OCI-M1 (cell line): ENCODE measurements at places on chromosomes 12 and 14.

DNA sequence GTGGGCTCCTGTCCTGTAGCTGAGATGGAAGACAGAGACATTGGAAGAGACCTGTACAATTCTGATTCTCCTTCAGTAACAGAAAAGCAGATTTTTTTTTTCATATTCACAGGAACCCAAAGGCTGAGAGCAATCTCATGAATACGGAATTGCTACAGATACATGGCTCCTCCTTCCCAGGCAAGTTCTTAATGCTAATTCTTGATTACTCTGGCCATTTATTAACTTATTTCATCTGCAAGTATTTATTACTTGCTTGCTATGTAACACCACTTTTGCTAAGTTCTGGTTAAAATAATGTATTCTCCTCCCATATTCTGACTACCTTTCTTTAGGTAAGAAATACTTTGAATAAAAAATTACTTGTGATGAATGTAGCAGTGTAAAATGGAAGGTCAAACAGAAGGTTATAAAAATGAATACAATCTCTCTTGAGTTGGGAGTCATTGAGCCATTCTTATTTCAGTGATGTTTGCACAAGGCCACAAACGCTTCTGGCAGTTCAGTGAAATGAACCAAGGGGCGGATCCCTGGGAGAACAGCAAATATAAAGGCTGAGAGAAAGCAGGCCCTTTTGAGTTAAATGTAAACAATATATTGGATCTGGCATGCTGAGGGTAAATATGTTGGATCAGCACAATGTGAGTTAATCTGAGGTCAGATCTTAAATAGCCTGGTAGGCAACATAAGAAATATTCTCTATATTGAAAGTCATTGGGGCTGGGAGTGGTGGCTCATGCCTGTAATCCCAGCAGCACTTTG lies 37.6 kb downstream of the MUCL1 start:
- DNase-seq: no peak

- no peak for DNase-seq
Observed at GRCh38 chr12:6321905-6322304, 11.4 kb downstream of the PLEKHG6 start.

GRCh38 chr12:10873378-10873777 lies 10.7 kb downstream of the PRH1 start:
- no peak for DNase-seq

GRCh38 chr12:74820324-74820723 lies 282.7 kb downstream of the ATXN7L3B start:
- DNase-seq: no peak

DNA sequence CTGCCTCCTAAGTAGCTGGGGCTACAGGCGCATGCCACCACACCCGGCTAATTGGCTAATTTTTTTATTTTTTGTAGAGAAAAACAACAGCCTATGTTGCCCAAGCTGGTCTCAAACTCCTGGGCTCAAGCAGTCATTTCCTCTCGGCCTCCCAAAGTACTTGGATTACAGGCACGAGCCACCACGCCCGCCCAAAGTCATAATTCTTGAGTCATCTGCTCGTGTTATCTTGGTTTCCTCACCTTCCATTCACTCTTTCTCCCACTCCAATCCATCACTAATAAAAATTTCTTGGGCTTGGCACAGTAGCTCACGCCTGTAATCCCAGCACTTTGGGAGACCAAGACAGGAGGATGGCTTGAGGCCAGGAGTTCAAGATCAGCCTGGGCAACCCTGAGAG lies 32.0 kb downstream of the ITGA7 start:
- no peak for DNase-seq

GRCh38 chr14:89848165-89848564 lies 106.4 kb downstream of the EFCAB11 start:
- no peak for DNase-seq

GRCh38 chr12:124673801-124674617 lies 106.6 kb upstream of the NCOR2 start:
- DNase-seq: no peak

DNA sequence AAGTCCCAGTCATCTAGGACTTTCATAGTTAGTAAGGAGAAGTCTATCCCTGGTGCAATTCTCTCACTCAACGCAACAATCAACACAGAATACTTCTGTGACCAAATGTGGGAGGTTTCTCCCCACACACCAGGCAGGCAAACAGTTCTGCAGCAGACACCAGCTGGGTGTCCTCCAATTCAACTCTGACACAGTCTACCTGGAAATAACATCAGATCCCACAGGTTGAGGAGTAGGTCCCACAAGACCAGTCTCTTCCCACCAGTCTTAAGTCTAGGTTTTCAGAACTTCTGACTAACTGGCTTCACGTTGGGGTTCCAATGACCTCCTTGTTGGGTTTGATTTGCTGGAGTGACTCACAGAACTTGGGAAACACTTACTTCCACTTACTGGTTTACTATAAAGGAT lies 14.8 kb downstream of the ACOT6 start:
- no peak for DNase-seq

GRCh38 chr12:32644431-32644830 lies 34.7 kb upstream of the DNM1L start:
- DNase-seq: peak; percentile 93

GRCh38 chr14:100788942-100789341 lies 37.0 kb upstream of the MEG3 start:
- no peak for DNase-seq

GRCh38 chr14:35814371-35815005 lies 5.4 kb upstream of the RALGAPA1 start:
- DNase-seq: peak; percentile 73

DNA sequence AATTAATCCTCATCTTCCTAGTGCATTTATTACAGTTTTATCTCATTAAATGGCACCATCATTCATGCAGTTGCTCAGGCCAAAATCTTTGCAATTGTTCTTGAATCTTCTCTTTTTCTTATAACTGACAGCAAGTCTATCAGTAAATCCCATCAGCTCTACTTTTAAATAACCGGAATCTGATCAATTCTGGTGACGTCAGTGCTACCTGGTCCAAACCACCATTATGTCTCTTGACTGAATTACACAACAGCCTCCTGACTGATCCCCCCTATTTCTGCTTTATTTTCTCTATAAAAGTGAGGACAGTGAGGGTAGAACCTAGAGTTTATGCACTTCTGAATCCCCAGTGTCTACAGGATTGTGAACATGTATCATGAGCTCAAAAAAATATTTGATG lies 787.4 kb downstream of the AACS start:
- DNase-seq: no peak

- no peak for DNase-seq
Observed at GRCh38 chr12:109920261-109920780, 20.2 kb downstream of the TCHP start.

DNA sequence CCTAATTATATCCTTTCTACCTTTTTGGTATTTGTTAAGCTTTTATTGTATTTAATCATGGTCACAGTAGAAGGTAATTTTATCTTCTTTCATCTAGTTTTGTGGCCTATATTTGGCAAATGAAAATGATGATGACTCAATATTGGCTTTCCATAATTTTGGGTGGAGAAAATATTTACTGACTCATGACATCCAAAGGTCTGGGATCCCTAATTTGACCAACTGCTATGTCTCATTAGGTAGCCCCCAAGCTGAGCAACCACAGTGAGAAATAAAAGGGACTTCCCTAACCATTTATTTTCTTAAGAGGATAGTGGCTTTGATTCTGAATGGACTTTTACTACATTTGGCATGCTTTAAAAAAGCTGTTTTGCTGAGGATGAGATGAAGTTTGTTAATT lies 289.5 kb downstream of the RMST start:
- no peak for DNase-seq

DNA sequence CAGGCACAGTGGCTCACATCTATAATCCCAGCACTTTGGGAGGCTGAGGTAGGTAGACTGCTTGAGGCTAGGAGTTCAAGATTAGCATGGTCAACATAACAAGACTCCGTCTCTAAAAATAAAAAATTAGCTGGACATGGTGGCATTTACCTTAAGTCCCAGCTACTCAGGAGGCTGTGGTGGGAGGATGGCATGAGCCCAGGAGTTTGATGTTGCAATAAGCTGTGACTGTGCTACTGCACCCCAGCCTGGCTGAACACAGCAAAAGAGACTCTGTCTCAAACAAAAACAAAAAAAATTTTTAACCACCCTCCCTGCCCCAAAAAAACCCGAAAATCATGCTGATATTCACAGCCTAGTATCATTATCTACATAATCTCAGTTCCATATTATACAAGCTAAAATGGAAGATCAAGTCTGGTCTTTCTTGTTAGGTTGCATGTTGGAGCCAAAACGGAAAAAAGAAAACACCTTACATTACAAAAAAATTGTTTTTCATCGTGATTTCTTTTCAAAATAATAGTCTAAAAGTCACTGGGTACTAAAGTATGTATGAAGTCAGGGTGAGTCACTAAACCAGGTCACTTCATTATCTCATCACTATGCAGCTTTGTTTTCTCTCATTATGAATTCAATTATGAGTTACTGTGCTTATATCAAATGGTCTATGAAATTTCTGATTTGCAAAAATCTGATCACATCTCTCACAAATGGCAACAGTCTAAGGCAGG lies 13.8 kb downstream of the GXYLT1 start:
- DNase-seq: peak; percentile 25

- peak; percentile 82 for DNase-seq
Observed at GRCh38 chr12:7142056-7142644, 12.0 kb downstream of the CLSTN3 start.

DNA sequence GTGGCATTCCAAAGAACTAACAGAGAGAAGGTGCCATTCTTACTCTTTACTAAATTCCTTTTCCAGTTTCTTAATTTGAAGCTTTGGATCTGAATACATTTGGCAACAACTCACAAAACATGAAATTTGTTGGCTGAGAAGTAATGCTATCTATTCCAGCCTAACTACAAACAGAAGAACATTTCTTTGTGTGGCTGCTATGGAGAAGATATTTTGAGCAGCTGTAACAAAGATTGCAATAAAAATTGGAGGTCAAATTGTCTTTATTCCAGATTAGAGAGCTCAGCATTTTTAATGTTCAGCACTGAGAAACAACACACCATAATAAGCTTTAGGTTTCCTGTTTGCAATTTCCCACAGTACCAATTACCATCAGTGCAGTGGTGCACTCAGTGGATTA lies 835.8 kb upstream of the FLRT2 start:
- DNase-seq: no peak

DNA sequence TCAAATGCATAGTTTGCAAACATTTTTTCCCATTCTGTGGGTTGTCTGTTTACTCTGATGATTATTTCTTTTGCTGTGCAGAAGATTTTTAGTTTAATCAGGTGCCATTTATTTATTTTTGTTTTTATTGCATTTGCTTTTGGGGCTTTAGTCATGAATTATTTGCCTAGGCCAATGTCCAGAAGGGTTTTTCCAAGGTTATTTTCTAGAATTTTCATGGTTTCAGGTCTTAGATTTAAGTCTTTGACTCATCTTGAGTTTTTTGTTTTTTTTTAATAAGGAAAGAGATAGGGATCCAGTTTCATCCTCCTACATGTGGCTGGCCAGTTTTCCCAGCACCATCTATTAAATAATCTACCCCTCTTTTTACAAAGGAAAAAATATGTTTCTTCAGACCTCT lies 57.2 kb upstream of the TMEM260 start:
- DNase-seq: no peak

DNA sequence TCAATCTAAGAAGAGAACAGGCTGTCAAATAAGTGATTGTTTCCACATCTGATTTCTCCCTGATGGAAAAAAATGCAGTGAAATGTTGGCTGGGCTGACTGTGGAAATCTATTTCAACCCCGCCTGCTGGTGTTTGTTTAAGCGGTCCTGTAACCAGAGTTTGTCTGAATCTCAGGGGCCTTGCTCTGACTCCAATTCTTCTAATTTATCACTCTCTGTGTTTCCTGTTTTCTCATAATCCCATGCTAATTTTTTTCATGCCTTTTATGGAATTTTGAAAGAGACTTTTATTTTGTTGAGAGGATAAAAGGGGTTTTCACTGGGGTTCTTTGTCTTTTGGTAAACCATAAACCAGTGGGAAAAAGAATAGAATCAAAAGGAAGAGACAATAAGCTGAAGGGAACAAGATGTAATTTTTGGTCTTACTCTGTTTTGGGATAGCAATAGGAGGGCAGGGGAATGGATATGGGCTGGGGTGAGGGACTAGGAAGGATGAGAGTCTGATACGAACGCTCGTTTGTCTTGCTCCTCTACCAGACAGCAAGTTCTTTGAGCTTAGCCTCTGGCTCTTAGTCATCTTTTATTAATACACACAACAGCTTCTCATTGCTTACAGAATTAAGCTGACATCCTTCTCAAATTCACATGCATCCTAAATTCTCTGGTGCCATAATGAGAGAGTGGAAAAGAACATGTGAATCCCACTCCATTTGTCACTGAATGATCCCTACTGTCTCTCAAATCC lies 8.0 kb upstream of the MGP start:
- no peak for DNase-seq

DNA sequence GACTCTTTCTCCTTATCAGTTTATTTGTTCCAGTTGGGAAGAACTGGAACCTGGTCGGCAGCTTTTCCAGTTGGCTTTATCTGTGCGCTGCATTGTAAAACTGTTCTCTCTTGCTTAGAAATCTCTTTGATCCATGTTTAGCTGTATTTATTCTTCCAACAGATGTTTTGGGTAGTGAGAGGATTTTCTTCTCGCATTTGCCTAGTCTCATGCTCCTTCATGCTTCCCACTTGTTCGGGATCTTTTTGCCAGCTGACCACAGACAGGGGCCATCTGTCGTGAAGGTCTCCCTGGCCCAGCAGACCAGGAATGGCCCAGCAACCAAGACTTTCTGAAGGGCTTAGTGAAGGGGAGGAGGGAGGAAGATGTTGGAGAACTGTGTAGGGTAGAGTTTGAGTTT lies 21.6 kb downstream of the NTF3 start:
- no peak for DNase-seq

DNA sequence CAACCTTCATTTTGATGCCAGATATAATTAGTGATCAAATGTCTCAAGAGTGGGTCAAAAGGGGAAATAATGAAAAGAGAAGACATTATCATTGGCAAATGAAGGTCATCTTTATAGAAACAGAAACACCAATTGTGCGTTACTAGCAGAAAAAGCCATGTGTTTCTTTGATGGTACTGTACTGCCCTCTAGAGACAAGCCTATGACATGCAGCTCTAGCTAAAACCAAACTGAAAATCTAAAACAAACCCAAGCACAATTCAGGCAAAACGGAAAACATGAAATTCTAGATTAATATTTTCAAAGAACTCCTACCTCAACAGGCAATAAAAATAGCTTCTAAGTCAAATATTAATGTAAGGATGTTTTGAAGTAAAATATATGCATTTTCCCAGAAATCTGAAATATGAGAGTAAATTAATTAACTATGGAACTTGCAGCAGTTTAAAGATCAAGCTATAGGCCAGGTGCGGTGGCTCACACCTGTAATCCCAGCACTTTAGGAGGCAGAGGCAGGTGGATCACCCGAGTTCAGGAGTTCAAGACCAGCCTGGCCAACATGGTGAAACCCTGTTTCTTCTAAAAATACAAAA lies 115.4 kb downstream of the KLHL28 start:
- DNase-seq: peak; percentile 74
